ENCODE measurements at places on chromosomes 7 and 10.
A peak's percentile ranks its signal among the peaks of the same experiment; 100 is the strongest.

DNA sequence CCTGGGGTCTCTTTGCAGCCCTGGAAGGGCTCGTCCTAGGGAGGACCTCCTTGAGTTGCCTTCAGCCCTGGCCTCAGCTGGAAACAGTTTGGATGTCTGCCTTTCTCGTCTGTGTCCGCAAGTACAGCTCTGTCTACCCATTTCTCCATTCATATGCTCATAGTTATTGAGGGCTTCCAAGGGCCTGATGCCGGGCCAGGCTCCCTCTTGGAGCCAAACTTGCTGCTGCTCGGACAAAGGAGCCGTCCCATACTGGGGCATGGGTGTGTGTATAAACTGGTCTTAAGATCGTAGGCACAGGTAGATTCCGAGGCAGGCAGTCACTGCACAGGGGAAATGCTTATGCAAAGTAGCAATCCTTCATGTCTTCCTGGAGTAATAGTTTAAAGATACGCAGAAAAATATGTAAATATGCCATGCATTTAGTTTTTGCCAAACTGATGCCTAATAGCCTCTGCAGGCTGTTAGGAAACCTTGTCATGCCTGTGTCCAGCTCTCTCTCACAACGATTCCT lies 117.0 kb upstream of the BTBD16 start:
- no peak for DNase-seq

DNA sequence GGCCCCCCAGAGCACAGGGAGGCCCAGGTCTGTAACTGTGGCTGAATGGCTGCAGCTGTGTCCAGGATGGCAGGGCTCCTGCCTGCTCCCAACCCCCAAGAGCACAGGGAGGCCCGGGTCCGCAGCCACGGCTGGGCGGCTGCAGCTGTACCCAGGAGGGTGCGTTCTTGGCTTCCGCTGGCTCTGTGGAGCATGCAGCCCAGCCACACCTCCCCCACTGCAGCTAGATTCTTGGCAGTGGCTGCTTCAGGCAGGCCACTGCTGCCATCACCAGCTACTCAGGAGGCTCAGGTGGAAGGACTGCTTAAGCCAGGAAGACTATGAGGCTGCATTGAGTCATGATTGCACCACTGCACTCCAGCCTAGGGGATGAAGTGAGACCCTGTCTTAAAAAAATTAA lies 27.9 kb downstream of the C7orf25 start:
- DNase-seq: peak; percentile 90

- peak; percentile 89 for DNase-seq
Measured at GRCh38 chr7:47266131-47266706, 315.7 kb downstream of the TNS3 start.

DNA sequence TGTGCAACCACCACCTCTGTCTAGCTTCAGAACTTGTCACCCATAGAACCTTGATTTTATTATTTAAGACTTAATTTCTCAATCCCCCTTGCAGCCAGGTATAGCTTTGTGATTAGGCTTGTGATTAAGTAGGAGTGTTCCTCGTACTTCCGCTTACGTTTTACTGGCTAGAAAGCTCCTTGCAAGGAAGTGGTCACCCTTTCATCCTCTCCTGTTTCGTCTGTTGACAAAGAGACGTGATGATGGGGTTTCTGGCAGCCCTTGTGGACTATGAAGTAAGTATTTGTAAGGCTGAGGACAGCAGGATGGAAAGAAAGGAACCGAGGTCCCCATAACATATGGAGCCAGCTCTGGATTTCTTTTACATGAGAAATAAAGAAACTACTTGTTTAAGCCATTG lies 86.5 kb upstream of the KDM7A start:
- no peak for DNase-seq

DNA sequence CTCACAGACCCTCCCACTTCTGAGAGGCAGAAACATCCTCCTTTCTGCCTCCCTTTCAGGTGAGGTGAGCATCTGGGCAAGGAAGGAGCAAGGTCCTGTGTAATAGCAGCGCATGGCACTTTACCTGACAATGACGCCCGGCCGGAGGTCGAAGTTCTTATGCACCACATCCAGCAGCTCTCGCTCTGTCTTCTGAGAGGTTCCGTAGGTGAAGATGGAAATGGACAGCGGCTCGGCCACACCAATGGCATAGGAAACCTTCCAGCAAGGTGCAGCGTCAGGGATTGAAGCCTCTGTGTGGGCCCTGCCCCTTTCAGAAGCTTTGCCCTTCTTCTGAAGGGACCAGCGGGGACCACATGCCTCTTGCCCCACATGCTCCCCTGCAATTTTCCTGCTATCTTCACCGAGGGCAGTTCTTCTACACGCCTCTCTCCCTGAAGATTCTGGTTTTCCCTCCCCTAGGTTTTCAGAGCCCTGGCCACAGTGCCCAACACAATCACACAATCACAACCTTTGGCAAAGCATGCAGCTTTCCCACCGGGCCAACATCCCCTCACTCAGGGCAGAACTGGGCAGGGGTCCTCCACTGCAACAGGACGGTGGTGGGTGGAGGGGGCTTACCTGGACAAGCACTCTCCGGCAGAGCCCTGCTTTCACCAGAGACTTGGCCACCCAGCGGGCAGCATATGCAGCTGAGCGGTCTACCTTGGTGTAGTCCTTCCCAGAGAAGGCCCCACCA lies 14.9 kb downstream of the MAT1A start:
- no peak for DNase-seq

DNA sequence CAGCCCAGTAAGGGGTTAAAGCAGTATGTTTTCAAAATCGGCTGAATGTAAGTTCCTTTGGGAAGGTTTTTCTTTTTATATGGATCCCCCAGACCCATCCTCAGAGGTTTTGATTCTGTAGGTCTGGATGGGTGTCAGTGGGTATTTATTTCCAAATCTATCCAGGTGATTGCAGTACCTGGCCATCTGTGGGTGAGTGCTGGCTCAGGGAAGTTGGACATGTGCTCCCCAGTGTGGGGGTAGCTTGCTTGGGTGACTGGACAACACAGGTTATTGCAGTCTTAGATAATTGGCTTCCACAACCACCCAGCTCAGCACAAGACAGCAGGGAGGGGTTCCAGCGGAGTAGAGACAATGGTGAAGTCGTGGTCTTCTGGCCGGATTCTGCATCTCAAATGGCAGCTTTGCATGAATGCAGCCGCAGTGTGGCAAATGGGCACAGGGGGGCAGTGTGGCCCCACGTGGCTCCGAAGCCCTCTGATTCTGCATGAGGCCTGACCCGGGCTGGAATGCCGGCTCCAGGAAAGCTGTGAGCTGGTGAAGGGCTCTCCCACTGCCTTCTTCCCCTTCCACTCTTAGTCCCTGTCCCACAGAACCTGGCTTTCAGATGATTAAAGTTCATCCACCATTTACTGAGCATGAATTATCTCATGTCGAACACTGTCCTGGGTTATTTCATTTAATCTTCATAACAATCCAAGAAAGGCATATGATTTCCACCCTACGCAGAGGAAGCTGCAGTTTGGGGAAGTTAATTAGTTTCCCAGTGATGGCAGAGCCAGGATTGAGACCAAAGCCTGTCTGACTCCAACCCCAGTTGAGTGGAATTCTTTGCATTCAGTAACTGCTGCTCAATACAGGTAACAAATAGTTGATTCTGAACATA lies 64.5 kb upstream of the SYPL1 start:
- peak; percentile 93 for DNase-seq

- DNase-seq: no peak
Measured at GRCh38 chr7:116588225-116588624, 63.4 kb downstream of the CAV1 start.

GRCh38 chr10:8637640-8638039 lies 583.2 kb downstream of the GATA3 start:
- no peak for DNase-seq

GRCh38 chr10:34491678-34492077 lies 323.4 kb downstream of the PARD3 start:
- peak; percentile 22 for DNase-seq

All from kidney (tissue), 22 donors.